ENCODE measurements at places on chromosomes 3 and 15.

DNA sequence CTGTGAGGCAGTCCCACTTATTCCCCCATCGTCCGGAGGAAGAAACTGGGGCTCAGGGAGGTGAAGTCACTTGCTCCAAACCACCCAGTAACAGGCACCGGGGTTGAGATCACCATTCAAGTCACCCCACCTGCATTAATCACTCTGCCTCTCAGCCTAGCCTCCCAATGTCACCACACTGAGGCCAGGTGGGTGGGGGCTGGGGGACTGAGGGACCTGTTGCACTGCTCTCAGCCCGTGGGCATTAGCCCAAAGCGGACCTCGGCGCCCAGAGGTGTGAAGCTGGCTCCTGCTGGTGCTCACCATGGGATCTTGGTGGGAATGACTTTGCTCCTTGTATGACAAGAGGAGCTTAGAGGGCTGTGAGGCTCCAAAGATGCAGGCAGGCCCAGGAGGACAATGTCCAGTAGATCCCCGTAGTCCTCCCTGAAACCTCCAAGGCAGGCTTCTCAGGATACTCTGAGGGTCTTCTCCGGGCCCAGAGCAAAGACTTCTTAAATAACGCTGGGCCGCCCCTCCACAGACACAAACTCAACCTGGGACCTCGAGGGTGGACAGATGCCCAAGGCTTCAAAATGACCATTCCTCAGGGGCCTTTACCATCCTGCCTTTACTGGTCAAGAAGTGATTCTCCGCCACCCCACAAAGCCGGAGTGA is 1.7 kb downstream of the NT5DC2 start:
- peak overlapping the region; percentile 75 for H3K27ac ChIP-seq
- H3K4me1 ChIP-seq, result peaks cover 26% of the 10 kb centered on the region
- DNase-seq, result peak; percentile 80
- no peaks in the 10 kb centered on the region for H3K27me3 ChIP-seq
- peak overlapping the region; percentile 81 for H3K4me3 ChIP-seq
- H3K36me3 ChIP-seq, result peaks cover 15% of the 10 kb centered on the region

DNA sequence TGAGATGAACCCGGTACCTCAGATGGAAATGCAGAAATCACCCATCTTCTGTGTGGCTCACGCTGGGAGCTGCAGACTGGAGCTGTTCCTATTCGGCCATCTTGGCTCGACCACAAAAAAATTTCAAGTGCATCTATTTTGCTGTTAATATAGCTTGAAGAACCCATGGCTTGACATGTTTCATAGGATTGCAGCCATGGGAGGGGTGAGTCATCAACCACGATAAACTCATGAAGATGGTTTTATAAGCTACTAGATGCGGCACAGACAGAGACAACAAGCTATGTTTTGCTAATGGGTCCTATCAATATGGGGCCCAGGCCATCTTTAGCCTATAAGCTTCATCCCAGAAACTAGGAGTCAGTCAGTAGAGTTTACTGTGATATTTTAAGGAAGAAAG is 100.4 kb upstream of the PHLDB2 start:
- no peak overlapping the region for H3K4me3 ChIP-seq
- no peak overlapping the region for H3K27ac ChIP-seq
- H3K4me1 ChIP-seq, result peaks cover 36% of the 10 kb centered on the region
- peaks cover 3% of the 10 kb centered on the region for H3K36me3 ChIP-seq
- H3K27me3 ChIP-seq, result no peaks in the 10 kb centered on the region

DNA sequence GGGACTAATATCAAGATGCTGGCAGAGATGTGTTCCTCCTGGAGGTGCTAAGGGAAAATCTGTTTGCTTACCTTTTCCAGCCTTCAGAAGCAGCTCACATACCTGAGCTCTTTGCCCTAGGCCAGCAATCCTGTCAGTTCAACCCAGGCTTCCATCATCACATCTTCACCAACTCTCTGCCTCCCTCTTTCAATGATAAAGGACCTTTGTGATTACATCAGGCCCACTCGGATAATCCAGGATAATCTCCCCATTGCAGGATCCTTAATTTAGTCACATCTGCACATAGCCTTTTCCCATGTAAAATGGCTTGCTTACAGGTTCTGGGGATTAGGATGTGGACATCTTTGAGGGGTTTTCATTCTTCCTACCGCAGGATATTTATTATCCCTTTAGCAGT is 58.3 kb downstream of the NSUN3 start:
- H3K36me3 ChIP-seq, result peaks cover 2% of the 10 kb centered on the region
- no peak for DNase-seq
- no peaks in the 10 kb centered on the region for H3K4me1 ChIP-seq
- H3K27ac ChIP-seq, result no peak overlapping the region
- H3K4me3 ChIP-seq, result no peak overlapping the region

GRCh38 chr3:49649576-49649975 is 24.6 kb upstream of the APEH start:
- DNase-seq, result no peak
- H3K27ac ChIP-seq, result no peak overlapping the region
- H3K4me1 ChIP-seq, result peaks cover 10% of the 10 kb centered on the region
- H3K27me3 ChIP-seq, result peaks cover 2% of the 10 kb centered on the region
- no peak overlapping the region for H3K4me3 ChIP-seq
- no peaks in the 10 kb centered on the region for H3K36me3 ChIP-seq

GRCh38 chr3:25594007-25594502 is 70.7 kb downstream of the TOP2B start:
- peaks cover 42% of the 10 kb centered on the region for H3K4me1 ChIP-seq
- DNase-seq, result no peak
- H3K4me3 ChIP-seq, result no peak overlapping the region
- no peaks in the 10 kb centered on the region for H3K27me3 ChIP-seq

GRCh38 chr15:33968224-33968623 is at the start of gene CHRM5:
Gene CHRM5 (plus strand): TSS chr15:33968497. CDS start chr15:34062718, 94,221 bp downstream.
- H3K4me1 ChIP-seq, result no peaks in the 10 kb centered on the region
- no peaks in the 10 kb centered on the region for H3K27me3 ChIP-seq
- no peaks in the 10 kb centered on the region for H3K36me3 ChIP-seq
- no peak within 1 kb of the TSS for H3K4me3 ChIP-seq
- DNase-seq, result no peak
- no peak within 1 kb of the TSS for H3K27ac ChIP-seq

DNA sequence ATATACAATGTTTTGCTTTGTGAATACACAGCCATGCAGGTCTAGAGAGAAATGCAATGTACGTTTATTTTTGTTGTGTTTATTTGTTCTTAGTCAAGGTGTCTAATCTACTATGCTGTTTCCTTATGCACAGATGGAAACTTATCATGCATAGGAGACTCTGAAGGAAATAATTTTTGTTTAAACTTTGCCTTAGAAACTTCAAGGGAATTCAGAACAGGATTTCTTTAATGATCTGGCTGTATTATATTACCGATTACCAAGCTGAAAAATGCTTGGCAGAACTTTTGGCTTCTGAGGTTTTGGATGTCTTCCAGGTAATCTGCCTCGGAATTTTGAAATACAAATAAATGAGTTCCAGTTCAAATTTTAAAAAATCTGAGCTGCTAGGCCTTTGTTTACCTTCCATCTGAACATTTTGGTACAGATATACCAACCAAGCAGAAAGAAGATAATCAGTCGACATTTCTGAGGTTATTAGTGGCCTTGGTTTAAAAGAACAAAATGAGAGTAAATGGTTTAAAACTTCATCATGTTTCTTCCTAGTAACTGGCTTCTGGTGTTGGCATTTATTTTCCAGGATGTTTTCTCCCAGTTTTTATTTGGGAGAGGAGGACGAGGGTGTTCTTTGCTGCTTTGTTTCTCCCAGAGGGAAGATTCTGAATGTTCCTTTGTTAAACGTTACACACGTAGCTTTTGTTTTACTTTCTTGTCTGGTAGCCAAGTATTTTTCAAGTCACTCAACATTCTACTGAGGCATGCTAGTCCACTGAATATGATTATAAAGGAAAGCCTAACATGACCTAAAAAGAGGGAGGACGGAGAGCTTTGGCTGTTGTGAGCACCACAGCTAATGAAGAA is 421.8 kb upstream of the TBL1XR1 start:
- no peak for DNase-seq
- no peaks in the 10 kb centered on the region for H3K27me3 ChIP-seq
- H3K4me1 ChIP-seq, result peaks cover 80% of the 10 kb centered on the region
- H3K36me3 ChIP-seq, result no peaks in the 10 kb centered on the region
- peak overlapping the region; percentile 91 for H3K27ac ChIP-seq

GRCh38 chr3:126125341-126125740 is 41.4 kb upstream of the SLC41A3 start:
- no peak overlapping the region for H3K27ac ChIP-seq
- no peaks in the 10 kb centered on the region for H3K36me3 ChIP-seq
- no peak overlapping the region for H3K4me3 ChIP-seq
- peaks cover 25% of the 10 kb centered on the region for H3K27me3 ChIP-seq
- H3K4me1 ChIP-seq, result no peaks in the 10 kb centered on the region

DNA sequence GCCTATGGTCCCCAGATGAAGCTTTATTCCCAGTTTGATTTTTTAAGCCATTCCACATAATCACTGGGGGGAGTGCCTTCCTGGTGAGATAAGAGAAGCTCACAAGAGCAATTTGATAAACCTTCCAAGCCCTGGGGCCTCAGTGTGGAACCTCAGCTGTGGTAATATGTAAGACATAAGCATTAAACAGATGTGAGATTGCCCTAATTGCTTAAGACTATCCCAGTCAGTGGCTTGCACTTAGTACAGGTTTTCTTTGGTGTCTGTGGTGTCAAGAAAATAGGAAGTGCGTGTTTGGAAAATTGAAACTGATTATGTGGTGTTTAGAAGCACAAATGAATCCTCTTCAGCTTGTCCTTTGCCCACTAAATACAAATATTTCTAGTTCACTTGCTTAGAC is 54.3 kb downstream of the LRRN1 start:
- no peaks in the 10 kb centered on the region for H3K4me1 ChIP-seq
- H3K4me3 ChIP-seq, result no peak overlapping the region
- DNase-seq, result no peak
- H3K27me3 ChIP-seq, result no peaks in the 10 kb centered on the region
- H3K36me3 ChIP-seq, result no peaks in the 10 kb centered on the region
- H3K27ac ChIP-seq, result no peak overlapping the region

DNA sequence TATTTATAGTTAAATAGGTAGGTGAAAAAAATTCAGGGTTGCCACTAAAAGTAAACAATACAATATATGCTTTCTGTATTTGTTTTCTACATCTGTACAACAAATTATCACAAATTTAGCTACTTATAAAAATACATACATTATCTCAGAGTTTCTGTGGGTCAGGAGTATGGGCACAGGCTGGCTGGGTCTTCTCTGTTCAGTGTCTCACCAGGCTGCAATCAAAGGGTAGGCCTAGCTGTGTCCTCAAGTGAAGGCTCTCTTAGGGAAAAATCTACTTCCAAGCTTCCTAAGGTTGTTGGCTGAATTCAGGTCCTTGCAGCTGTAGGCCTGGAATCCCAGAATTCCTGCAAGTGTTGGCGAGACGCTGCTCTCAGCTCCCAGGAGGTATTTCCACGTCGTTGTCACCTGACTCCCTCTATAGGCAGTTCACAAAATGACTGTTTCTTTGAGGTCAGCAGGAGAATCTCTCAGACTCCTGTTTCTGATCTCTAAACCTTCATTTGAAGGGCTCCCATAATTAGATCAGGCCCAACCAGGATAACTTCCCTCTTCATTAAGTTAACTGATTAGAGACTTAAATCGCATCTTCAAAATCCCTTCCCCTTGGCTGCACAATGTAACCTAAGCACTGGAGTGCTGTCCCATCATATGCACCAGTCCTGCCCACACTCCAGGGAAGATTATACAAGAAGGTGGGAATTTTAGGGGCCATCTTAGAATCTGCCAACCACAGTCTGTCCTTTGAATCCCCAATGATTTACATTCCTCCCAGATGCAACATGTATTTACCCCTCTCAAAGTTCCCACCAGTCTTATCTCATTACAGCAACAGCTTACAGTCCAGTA is 296.6 kb downstream of the SUCLG2 start:
- peaks cover 1% of the 10 kb centered on the region for H3K27me3 ChIP-seq
- H3K4me1 ChIP-seq, result no peaks in the 10 kb centered on the region
- DNase-seq, result no peak

DNA sequence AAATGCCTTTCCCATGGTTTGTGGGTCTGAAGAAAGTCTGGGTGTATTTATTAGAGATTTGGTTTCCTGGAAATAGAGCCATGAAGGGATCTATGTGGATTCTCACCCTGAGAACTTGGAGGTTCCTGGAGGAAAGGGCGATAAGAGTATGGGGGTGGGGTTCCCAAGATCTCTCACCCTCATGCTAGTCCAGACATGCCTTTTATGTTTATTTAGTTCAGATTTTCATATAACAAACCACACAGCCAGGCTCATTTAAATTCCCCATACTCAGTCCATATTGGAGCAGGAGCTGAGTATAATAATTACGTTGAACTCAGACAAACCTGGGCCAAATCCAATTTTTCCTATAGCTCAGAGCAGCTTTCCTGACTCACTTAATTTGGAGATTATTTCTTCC is 566.6 kb downstream of the GOLGA6L6 start:
- no peaks in the 10 kb centered on the region for H3K27me3 ChIP-seq
- H3K36me3 ChIP-seq, result no peaks in the 10 kb centered on the region
- H3K4me1 ChIP-seq, result no peaks in the 10 kb centered on the region
- no peak for DNase-seq

DNA sequence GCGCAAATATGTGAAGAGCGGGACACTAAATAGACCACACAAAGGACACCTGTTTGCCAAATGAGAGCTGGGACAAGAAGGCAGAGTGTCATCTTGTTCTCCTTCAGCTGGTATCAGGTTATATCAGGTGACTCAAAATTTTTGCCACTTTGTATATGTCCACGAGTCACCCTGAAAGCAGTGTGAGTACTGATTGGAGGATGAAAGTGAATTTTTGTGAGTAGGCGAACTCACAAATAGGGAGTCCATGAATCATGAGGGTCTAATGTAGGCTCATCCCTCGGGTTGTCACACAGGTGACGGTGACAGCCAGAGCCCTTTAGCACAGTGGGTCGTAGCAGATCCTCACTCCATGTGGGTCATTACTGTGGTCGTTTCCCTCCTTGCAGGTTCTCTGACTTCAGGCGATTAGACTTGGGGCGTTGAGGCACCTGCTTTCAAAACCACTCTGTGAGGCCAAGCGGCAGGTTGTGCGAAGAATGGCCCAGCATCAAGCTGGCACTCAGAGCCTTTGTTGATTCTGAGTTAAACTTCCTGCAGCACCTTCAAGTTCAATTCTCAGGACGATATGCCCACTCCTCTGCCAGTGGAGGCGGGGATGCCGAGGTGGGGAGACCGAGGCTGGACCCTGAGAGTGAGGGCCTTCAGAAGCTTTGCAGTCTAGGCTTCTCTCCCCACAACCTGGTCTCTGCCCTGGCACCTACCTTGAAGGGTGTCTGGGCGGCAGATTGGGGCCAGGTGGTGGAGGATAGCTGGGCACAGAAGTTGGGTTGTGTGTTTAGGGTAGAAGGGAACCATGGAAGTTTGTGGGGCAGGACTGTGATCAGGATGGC is 173.8 kb downstream of the SMAD6 start:
- no peak overlapping the region for H3K27ac ChIP-seq
- H3K27me3 ChIP-seq, result no peaks in the 10 kb centered on the region
- H3K4me3 ChIP-seq, result no peak overlapping the region

GRCh38 chr3:187519428-187519890 is 150.7 kb downstream of the SST start:
- no peak for DNase-seq
- peak overlapping the region; percentile 85 for H3K27ac ChIP-seq
- no peak overlapping the region for H3K4me3 ChIP-seq
- peaks cover 54% of the 10 kb centered on the region for H3K4me1 ChIP-seq
- H3K27me3 ChIP-seq, result no peaks in the 10 kb centered on the region
- no peaks in the 10 kb centered on the region for H3K36me3 ChIP-seq
